ENCODE measurements at places on chromosomes 5 and 9. TPM values are rescaled to one million over a fixed set of nuclear protein-coding genes. Genes with fewer than 3 reads are reported as not detected.

GRCh38 chr9:21324047-21324446 is 11.2 kb downstream of the KLHL9 start:
- no peak for DNase-seq

GRCh38 chr9:76619197-76619596 is 145.0 kb upstream of the PCA3 start:
- no peak for DNase-seq

- no peak for DNase-seq
Observed at GRCh38 chr9:103928442-103928841, 165.7 kb upstream of the SMC2 start.

GRCh38 chr5:73381590-73382400 is 66.8 kb downstream of the FOXD1 start:
- no peak for DNase-seq

TMC1 gene
- total RNA-seq, result 0.90 TPM

GABRA6 gene
- total RNA-seq, result not detected
